ENCODE measurements at places on chromosomes 13 and 19. TPM values are rescaled to one million over a fixed set of nuclear protein-coding genes. Genes with fewer than 3 reads are reported as not detected.
A peak's percentile ranks its signal among the peaks of the same experiment; 100 is the strongest.

- DNase-seq = no peak
Observed at GRCh38 chr13:99357941-99358340, 50.7 kb upstream of the GPR183 start.

DNA sequence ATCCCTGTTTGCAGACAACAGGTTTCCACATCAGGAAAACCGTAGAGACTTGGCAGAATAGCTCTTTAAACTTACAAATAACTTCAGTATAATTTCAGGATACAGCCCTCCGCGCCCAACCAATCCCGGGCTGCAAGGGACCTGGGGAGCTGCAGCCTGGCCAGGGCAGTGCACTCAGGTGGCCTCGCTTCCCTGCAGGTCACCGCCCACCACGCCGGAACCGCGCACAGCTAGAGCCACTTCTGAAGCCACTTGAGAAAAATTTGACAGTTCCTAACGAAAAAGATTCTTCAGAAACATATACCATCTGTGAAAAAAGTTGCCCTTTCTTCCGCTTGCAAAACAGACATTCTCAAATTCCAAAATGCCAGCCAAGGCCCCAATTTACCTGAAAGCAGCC lies 11.1 kb downstream of the ZNF91 start:
- DNase-seq = no peak

DNA sequence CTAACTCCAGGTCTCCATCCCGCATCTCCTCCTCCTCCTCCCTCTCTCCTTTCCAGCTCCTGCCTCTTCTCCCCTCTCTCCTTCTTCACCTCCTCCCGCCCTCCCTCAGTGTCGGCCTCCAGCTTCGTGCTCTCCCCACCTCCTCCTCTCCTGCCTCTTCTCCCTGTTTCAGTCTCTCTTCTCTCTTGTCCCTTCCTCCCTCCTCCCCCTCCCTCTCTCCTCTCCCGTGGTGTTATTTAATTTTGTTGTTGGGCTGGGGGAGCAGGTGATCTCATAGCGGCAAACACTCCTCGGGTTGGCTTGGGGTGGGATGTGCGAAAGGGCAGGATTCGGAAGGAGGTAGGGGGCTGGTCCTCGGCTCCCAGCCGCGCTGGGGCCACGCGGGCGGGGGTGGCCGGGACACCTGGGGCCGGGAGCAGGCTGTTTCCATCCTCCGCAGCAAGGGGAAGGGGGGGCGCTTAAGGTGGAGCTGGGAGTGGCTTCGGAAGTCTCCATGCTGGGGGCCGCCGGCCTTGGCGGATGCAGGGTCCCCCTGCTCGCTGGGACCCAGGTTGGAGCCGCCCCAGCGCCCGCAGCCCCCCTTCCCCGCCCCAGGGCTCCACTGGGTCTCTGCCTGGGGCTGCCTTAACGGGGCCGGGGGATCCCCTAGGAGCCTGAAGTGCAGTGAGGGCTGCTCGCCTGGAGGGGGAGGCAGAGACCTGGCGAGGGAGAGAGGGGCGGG lies at the start of gene CA11:
TSS of gene CA11 (minus strand) at position 187 of the 721 bp plus-strand sequence. CDS start 555 bp downstream, outside the sequence.
- peak; percentile 93 for DNase-seq

DNA sequence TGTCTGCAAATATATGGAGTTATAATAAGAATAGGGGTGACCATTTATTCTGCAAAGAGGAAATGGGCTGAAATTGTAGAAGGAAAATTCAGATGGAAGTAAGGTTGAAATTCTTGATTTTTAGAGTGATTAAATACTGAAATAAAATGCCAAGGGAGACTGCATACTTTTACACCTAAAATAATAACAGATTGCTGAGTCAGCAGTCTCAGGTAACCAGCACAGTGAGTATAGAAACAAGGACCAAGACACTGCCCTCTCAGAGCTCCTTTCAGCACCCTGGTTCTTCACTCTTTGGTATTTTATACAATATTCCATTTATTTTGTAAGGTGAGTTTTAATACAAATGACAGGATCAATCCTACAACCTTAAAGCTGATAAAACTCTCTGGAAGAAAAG lies 48.8 kb upstream of the MLNR start:
- no peak for DNase-seq

- DNase-seq = no peak
Observed at GRCh38 chr19:660793-661426, 2.1 kb downstream of the RNF126 start.

- DNase-seq = no peak
Observed at GRCh38 chr13:36891752-36892151, 28.3 kb downstream of the SMAD9 start.

- no peak for DNase-seq
Observed at GRCh38 chr13:98900442-98900841, 77.4 kb downstream of the DOCK9 start.

GRCh38 chr13:102405499-102406100 lies 3.8 kb upstream of the FGF14 start:
- DNase-seq = no peak

- no peak for DNase-seq
Observed at GRCh38 chr13:100163375-100163774, 74.5 kb downstream of the PCCA start.

Gene ZNF563
- polyA plus RNA-seq = 3.5 TPM

Gene CD79A
- polyA plus RNA-seq = 9.4 TPM
